HTR-8/SVneo (cell line): ENCODE measurements at places on chromosomes 5 and 9.
A peak's percentile ranks its signal among the peaks of the same experiment; 100 is the strongest.

- DNase-seq: no peak
Measured at GRCh38 chr9:97966493-97966892, 16.6 kb upstream of the ANP32B start.

- peak; percentile 8 for DNase-seq
Measured at GRCh38 chr9:121201045-121201737, 478 bp downstream of the RAB14 start.

DNA sequence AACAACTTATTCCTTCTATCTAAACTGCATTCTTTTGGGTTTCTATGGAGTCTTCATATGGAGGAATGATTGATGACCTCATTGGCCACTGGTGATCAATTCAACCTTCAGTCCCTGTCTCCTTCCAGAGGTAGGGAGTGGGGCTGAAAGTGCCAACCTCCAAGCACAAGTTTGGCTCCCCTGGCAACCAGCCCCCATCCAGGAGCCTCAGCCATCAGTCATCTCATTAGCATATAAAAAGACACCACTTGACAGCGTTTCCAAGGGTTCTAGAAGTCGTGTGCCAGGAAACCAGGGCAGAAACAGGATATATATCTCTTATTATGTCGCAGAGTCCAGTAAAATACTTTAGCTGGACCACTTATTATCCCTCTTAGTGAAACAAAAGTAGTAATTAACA lies 9.8 kb downstream of the SLC31A2 start:
- no peak for DNase-seq

- no peak for DNase-seq
Measured at GRCh38 chr9:69009708-69010107, 4.2 kb downstream of the PRKACG start.

- DNase-seq: no peak
Measured at GRCh38 chr5:10655972-10656830, 92.3 kb downstream of the ANKRD33B start.

- no peak for DNase-seq
Measured at GRCh38 chr5:129905473-129906176, 1.4 kb downstream of the CHSY3 start.

DNA sequence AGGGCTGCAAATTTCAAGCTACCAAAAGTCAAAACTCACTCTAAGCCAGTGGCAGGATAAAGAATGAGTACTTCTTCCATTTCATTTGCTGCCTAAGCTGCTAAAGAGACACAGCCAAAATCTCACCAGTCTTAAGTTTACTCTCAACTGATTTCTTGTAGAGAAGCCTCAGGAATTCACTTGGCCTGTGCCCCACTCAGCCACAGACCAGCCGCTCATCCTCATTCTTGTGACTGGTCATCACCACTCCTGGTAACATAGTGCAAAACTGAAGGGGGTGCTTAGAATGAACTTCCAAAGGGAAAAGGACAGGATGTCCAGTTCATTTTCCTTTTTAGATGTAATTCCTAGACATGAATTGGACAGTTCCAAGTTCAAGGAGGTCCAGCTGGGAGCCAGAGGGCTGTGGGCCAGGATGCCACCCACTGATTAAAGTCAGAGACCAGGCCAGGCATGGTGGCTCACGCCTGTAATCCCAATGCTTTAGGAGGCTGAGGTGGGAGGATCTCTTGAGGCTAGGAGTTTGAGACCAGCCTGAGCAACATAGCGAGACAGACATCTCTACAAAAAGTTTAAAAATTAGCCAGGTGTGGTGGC lies 72.7 kb upstream of the RANBP3L start:
- peak; percentile 24 for DNase-seq

GRCh38 chr9:22307013-22307711 lies 139.5 kb upstream of the DMRTA1 start:
- DNase-seq: peak; percentile 26

DNA sequence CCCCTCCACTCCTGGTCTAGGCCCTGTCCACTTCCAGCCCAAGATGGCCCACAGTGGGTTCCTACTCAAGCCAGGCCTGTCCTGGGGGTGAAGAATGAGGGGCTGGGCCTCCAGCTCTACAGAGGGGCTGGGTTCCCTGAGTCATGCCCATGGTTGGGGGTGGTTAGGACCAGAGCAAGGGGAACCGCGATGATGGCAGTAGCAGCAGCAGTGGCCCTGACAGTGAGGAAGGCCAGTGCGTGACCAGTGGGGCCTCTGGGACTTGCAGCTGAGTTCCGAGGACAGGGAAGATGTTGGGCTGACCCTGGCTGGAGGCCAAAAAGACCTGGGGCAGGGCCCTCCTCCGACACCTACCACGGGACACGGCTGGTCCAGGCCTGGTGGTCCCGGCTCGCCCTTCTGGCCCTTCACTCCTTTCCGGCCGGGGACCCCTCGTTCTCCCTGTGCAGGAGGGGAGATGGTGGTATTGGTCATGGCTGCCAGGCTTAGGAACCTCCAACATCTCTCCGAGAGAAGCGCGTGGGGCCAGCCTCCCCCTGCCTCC lies 9.2 kb upstream of the PHYKPL start:
- no peak for DNase-seq

DNA sequence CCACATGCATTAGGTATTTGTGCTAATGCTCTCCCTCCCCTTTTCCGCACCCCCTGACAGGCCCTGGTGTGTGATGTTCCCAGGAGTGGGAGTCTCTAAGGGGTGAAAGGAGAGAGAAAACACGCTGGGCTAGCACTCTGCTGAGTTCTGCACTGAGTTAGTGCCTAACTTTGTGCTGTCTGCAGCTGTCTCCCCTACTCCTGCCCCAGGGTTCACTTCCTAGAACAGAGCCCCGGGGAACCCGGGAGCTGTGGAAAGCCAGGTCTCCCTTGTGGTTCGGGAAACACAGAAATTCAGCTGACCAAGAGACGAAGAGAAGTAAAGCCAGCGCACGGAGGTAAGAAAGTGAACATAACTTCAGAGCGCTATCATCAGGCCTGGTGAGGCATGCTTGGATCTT lies 20.7 kb upstream of the ANKRD18A start:
- no peak for DNase-seq

GRCh38 chr5:142881076-142881783 lies 111.1 kb downstream of the ARHGAP26 start:
- DNase-seq: no peak
